ENCODE measurements at places on chromosomes 6 and 20.

- DNase-seq, result no peak
These were observed 87.9 kb downstream of the HUS1B start for GRCh38 chr6:568954-569523.

DNA sequence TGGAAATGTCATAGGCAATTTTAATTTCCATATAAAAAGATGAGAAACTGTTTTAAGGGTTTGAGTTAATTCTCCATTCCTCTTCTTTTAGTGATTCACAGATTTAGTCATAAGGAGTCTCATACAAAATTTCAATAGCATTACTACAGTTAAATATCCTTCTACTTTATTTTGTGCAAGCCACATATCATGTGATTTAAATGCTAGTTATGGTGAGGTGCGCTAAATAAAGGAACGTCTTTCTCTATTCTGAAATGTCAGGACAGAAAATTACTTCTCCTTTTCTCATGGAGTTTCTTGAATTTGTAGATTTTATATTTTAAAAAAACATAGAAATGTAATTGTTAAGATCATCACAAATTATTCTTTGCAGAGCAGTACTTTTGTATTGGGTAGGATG lies 50.0 kb upstream of the SUPT3H start:
- DNase-seq, result no peak

GRCh38 chr20:58818586-58819285 lies 32.0 kb downstream of the GNAS-AS1 start:
- DNase-seq, result no peak

GRCh38 chr20:33751775-33752174 lies 20.0 kb downstream of the ZNF341 start:
- DNase-seq, result no peak

GRCh38 chr20:57288651-57289277 lies 22.3 kb upstream of the BMP7 start:
- DNase-seq, result no peak

- DNase-seq, result no peak
These were observed 140.9 kb downstream of the THBS2 start for GRCh38 chr6:169112483-169113320.

All from B cell (primary cell).